PC-3 (cell line): ENCODE measurements at places on chromosomes 13 and 19. TPM values are rescaled to one million over a fixed set of nuclear protein-coding genes. Genes with fewer than 3 reads are reported as not detected.

Gene BEST2
- 0.07 TPM in 1 of 2 replicates, not detected in the other for total RNA-seq

Gene NRTN
- 3.9 and 8.8 TPM in 2 replicates for total RNA-seq

Gene CEACAM6
- 7.1 and 9.0 TPM in 2 replicates for total RNA-seq

Gene PCSK4
- total RNA-seq, result 3.9 and 5.7 TPM in 2 replicates

DNA sequence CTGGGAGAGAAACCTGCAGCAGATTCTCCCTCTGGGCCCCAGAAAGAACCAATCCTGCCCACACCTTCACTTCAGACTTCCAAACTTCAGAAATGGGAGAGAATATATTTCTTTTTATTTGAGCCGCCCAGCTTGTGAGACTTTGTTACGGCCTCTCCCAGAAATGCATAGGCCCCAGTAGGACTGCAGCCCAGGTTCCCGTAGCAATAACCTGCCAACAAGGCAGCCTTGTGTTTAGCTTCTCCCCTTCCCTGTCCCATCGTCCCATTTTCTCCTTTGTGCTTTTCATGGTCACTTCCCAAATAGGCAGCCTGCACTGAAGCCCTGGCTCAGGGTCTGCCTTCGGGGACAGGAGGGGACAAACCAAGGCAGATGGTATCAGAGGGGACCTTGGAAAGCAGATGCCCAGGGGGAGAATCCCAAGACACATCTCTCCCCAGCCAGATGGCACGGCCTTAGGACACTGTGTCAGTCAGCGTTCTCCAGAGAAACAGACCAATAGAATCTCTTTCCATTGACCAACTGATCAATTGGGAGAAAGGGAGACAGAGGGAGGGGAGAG, 3.7 kb upstream of the ARHGEF7 start:
- DNase-seq, result no peak

GRCh38 chr13:30429721-30430694, 7.7 kb downstream of the UBE2L5 start:
- peak; percentile 77 for DNase-seq
